ENCODE measurements at places on chromosomes 5 and 9.

DNA sequence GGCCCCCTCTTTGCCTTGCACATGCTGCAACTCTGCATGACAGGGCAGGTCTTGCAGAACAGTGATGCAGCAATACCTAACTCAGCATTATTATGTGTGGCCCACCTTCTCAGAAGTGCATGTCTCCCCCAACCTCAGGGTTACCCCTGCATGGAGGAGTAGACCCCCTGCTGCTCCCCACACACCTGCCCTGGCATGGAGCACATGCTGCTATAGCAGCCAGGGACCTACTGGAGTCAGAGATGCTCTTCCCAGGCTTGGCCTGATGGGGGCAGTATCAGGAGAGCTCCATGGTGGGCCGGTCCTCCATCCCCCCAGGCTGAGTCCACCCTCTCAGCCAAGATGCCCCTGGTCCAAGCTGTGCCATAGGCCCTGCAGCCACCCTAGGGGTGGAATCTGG lies 13.2 kb upstream of the BOD1 start:
- no peak for DNase-seq

DNA sequence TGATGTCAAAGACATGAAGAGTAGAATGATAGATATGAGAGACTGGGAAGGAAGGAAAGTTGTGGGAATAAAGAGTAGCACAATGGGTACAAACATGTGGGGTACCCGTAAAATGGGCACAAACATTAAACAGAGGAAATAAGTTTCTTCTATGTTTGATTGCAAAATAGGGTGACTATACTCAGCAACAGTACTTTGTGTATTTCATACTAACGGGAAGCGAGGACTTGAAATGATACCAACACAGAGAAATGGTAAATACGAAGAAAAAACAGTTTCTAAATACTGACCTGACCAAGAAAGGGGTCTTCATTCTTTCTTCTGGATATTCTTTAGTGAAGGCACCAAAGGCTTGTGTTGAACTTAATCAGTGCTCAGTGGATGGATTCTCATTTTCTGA lies 31.1 kb downstream of the ATP6V0E1 start:
- DNase-seq: no peak

DNA sequence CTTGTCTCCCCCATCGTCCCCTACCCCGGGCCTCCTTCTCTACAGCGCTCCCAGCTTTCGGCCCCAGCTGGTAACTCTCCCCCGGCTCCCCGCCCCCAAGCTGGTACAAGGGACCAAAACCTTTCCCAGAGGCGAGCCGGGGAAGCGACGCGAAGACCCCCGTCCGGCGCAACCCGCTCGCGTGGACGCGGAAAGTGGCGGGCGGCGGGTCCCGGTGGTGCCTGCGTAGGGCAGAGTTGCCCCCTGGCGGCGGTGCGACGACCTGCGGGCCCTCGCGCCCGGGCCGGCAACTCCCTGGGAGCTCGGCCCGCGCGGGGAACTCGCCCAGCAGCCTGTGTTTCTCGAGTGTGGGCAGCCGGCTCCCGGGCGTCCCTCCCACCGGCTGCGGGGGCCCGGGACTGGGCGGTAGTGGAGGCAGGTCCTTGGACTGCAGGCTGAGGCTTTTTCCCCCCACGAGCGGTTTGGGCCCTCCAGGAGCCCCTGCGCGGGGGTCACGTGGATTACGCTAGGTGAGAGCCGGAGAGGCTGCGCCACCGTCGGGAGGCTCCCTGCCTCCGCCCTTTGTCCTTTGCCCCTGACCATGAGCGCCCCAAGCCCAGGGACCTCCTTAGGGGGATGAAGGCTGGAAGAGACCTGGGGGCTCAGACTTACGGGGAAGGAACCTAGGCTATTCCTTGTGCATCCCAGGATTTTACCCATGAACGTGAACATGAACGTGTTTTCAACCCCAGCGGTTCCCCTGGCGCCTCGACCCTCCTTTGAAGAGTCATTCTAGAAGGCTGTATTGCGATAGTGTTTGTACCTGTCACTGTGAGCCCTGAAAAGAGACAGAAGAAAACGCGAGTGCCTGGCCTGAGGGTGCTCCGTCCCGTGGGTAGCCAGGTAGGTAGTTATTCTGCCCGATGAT lies 2.9 kb upstream of the FOXD1 start:
- DNase-seq: peak; percentile 63

GRCh38 chr5:68538814-68539420 lies 323.4 kb downstream of the PIK3R1 start:
- no peak for DNase-seq

DNA sequence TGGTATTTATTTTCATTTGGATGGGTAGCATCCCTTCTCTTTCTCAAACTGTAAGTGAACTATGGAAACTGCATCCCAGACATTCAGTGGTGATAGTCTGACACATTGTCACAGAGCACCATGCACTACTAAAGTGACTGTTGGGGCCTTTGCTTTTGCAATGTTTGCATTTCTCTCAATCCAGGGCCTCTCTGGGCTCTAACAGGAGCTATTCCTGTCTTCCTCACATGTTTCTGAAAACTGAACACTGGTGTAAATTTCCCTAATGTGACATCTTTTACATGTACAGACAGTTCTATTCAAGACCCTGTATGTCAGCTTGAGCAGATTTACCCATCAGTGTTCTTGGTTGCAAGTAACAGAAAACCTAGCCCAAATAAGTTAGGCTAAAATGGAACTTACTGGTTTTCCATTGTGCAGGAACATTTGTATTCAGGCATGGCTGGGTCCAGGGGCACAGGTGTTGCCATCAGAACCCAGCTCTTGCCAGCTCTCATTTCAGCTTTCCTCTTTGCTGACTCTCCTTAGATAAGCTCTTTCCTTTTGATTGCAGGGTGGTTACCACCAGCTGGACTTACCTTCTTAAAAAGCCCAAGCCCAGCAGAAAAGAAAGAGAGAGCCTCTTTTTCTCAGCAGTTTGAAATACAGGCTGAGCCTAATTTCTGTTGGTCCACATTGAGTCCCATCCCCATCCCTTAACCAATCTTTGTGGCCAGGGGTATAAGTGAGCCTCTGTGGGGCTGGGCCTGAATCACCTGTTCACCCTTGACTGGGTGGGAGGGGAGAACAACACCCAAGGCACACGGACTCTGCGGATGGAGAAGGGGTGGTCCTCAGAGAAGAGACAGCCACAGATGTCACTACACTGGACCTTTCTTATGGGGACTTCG lies 234.3 kb downstream of the NR3C1 start:
- no peak for DNase-seq

GRCh38 chr9:73038613-73039012 lies 85.8 kb upstream of the ALDH1A1 start:
- DNase-seq: no peak

- no peak for DNase-seq
These were observed 266.6 kb downstream of the PIK3R1 start for GRCh38 chr5:68482199-68482598.

DNA sequence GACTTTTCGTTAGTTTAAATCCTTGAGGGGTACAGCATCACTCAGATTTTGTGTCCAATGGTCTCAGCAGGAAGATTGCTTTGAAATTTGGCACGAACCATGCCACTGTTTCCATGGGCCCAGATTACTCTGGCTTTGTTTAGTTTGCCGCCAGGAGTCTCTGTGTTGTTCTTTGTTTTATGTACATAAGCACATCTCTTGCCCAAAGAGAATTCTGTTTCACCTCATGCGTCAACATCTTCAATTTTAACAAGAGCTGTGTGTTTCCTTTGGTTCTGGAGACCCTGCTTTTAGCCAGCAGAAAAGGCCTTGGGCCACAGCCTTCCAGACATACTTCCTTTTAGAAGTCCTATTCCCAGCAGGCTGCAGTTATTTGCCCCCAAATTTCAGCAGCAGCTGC lies 62.4 kb downstream of the TNPO1 start:
- no peak for DNase-seq

- DNase-seq: no peak
These were observed 3.5 kb upstream of the SLC38A9 start for GRCh38 chr5:55715519-55716078.
